Activated T-helper 9 cell treated with anti-CD3 and anti-CD28 coated beads, Interleukin-2, amount 50 U/mL, for 16 hours (primary cell): ENCODE measurements at places on chromosomes 3 and 15.

GRCh38 chr3:114827495-114827894 is 319.6 kb downstream of the ZBTB20 start:
- DNase-seq, result no peak

DNA sequence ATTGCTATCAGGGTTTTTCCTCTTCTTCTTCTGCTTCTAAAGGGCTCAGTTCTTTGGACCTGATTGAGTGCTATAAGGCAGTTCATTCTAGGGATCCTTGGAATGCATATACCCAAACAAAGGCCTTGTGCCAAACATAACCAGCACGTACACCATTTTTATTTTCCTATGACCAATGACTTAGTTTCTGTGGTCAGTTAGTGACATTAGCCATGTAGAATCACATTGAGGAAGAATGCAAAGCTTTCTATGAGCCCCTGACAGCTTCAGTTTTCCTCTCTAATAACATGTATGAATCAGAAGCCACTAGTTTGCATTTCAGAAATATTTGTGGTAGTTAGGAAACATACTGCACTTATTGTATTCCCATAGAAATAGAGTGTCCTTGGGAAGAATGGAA is 240.0 kb downstream of the THRB start:
- no peak for DNase-seq

- no peak for DNase-seq
Observed at GRCh38 chr15:73862276-73862675, 11.1 kb upstream of the TBC1D21 start.

DNA sequence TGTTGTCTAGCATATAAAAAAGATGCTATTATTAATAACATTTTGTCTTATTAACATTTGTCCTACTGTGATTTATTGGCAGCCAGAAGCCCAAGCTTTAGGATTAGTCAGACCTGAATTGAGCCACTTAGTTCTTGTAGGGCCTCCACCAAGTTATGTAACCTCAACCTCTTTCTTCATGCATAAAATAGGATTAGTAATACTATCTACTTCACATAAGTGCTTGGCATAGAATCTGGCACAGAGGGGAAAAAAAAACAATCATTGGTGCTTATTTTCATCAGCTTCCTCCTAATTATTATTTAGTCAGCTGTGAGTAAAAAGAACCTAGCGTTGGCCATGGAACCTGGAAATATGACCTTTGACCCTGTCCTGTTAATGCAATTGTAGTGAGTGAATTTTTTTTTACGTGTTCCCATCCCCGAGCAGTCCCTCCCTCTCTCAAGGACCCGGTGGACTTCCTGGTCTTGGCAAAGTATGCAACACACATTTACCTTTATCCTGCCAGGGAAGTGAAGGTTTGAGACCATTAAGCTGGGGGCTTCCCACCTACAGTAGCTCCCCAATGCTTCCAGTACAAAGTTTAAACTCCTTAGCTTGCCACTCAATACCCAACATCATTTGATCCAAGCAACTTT is 136.8 kb downstream of the FHIT start:
- no peak for DNase-seq

- no peak for DNase-seq
Observed at GRCh38 chr3:114057011-114057347, 442 bp downstream of the QTRT2 start.

- no peak for DNase-seq
Observed at GRCh38 chr15:81291916-81292522, 31.9 kb downstream of the STARD5 start.

DNA sequence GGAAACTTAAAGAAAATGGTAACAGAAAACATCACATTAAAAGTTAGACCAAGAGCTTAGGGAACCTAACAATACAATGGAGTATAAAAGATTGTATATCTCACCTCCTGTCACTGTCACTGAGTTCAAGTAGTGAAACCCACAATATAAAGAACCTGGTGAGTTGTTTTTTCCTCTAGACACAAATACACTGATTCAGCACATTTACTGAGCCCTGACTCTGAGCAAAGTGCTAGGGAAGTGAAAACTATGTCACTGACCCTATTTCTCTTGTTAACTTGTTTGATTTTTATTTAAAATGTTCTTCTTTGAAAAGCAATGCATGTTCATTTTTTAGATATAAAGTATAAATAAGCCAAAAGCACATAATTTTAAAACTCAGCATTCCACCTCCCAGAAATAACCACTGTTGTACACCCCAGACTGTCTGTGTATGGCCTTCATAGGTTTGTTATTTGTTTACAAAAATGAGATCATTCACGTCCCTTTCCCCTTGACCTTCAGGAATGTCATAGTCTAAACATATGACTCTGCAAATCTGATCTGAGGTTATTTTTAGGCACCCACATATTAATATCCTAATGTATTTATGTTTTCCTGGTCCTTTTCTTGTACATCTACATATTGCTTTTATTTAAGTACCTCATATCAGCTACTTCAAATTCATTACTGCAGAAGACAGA is 69.2 kb upstream of the CSTA start:
- no peak for DNase-seq

- no peak for DNase-seq
Observed at GRCh38 chr3:127714125-127714571, 41.4 kb downstream of the ABTB1 start.
